ENCODE measurements at places on chromosomes 5 and 9. TPM values are rescaled to one million over a fixed set of nuclear protein-coding genes. Genes with fewer than 3 reads are reported as not detected.
A peak's percentile ranks its signal among the peaks of the same experiment; 100 is the strongest.

- no peak for DNase-seq
Observed at GRCh38 chr5:150322202-150322601, 19.5 kb upstream of the ARSI start.

DNA sequence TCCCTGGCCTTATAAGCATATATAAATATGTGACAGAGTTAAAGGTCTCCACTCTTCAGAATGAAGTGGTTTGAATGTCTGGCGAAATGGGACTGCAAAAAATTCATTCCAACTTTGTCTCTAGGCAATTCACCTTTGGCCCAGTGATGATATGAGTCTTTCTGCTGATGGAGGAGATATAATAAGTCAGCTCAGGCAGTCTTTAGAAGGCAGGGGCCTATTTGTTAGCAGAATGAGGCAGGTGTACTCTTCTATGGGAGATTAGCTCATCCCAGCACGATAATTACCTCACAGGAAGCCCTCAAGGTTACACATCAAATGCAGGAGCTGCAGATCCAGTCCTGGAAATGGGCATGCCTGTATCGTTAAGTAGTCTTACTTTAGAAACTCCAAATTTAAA, 300.5 kb downstream of the NR2F1-AS1 start:
- DNase-seq: no peak

- no peak for DNase-seq
Observed at GRCh38 chr5:122366501-122366900, 54.5 kb downstream of the SNCAIP start.

GRCh38 chr9:91298311-91298710, 63.4 kb downstream of the AUH start:
- no peak for DNase-seq

GRCh38 chr9:94441796-94442195, 113.1 kb upstream of the PCAT7 start:
- no peak for DNase-seq

- no peak for DNase-seq
Observed at GRCh38 chr5:138141734-138142133, 2.5 kb upstream of the NME5 start.

DNA sequence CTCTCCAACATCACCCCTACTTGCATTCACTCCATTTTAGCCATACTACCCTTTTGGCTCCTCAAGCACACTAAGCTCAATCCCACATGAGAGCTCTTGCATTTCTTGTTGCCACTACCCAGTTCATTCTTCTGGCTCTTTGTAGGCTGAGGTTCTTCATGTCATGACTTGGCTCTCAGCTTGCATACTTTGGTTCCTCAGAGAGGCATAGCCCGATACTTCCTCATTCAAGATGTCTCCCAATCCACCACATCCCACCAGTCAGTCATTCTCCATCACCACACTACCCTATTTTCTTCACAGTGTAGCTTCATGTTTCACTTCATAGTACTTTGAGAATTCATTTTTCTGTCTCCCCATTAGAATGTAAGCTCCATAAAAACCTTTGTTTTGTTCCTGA, 116.7 kb downstream of the NR6A1 start:
- no peak for DNase-seq

DNA sequence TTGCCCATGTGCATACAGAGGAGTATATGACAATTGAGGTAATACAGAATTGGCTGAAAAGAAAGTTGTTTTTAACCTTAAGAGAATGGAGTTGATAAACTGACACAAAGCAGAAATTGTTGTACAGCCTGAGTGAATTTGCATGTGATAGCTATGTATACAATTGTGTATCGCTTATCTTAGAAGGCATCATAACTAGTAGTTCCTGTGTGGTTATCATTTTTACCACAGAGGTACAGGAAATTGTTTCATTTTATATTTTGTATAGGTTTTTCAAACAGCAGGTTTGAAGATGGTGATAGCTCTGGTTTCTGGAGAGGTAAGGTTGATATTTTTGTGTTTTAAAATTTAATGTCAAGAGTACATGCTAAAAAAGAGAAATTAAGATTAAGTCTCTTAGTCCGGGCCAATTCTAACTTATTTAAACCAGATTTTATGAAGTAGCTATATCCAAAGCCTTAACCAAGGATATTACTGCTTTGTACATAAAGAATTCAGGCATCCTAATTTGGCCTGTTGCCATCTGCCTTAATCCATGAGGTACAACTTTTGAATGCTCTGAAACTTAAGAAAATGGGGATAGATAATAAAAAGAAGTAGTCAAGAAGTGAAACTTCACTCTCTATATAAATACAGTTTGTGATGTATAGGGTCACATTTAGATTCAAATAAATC, 26.0 kb downstream of the DDX4 start:
- DNase-seq: no peak

GRCh38 chr9:90365666-90366065, 277.0 kb downstream of the DIRAS2 start:
- no peak for DNase-seq

DNA sequence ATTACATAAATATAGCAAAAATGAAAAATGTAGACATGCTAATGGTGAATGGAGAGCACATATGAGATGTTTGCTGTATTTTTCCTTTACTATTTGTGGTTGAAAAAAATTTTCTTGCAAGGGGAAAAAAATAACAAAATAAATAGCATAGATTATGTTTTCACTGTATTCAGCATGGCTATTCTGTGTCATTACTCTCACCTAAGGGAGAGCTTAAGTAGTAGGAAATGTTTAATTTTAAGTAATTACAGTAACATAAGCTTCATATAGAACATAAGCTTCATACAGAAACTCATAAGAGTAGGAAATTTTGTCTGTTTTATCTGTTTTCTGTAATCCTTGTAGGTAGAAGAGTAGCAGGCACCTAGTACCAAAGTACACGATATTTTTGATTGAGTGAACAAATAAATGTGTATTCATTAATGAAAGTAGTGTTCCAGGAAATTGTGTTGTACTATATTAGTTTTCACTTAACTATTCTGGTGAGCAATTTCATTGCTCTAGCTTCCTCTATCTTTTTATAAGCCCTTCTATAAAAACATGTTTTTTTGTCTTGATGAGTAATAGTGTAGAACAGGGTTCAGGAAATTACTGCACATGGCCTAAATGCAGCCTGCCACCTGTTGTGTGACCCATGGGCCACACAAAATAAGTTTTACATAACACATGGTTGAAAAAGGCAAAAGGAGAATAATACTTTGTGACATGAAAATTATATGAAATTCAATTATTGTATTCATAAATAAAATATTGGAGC, 1025.0 kb upstream of the CDH10 start:
- no peak for DNase-seq

DNA sequence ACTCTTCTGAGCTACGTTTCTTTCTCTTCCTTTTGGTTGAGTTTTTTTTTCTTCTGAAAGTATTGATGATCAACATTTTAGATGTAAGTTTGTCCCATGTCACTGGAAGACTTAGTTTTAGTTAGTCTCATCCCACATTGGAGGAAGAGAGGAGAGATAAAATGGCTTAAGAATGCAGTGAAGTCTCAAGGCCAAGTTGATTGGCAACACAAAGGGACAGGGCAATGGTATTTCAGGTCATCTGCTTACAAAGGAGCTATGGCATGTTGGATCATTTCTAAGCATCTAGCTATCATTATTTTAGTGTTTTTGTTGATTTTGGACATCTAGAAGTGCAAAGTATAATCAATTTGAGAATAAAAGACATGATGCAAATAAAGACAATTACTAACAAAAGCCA, 58.6 kb downstream of the CDKN2A start:
- no peak for DNase-seq

DNA sequence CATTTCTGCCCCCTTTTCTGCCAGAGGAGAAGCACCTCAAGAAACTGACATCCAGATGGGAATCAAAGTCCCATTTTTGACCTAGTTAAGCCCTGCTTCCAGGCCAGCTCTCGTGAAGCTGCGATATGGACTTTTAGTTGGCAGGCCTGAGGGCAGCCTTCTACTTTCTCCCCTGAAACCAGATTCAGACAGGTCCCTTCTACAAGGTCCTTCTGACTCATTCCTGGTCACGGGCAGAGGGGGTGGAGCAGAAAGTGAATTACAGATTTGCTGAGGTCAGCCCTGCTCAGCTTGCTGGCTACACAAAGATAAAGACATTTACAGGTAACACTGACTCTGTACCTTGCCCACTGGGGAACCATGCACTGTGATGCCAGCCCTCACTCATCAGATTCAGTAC, 52.8 kb upstream of the TUT7 start:
- DNase-seq: peak; percentile 3

DNA sequence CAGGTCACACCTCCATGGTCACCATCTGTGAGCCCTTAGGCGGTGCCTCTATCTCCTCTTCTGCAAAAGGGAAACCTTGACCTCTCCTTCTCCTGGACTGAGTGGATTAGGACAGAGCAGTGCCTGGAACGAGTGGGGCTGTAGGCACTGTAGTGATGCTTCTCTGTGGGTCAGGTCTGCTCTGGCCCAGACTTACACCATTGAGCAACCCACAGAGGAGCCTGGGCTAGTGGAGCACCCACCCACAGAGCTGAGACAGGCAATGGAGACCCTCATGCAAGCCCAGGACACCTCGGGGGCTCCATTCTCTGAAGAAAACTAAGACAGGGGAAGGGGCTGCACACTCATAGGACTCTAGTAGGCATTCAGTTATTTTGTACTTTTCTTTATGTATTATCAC, 400.6 kb downstream of the GADD45G start:
- DNase-seq: no peak

DNA sequence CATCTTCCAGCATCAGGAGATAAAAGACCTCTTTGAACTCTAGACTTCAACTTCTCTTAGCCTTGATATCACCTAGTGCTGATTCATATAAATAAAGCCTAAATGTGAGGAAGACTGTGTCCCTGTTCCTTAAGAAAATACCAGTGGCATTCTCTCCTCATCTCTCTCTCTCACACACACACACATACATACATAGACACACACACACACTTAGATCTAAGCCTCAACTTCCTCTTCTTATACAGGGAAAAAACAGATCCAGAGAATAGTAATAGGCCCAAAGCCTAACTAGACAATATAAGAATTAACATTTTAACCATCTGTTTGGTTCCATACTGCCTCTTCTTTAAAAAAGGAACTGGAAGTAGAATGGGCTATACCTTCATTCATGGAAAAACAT, 195.3 kb upstream of the NR4A3 start:
- no peak for DNase-seq

DNA sequence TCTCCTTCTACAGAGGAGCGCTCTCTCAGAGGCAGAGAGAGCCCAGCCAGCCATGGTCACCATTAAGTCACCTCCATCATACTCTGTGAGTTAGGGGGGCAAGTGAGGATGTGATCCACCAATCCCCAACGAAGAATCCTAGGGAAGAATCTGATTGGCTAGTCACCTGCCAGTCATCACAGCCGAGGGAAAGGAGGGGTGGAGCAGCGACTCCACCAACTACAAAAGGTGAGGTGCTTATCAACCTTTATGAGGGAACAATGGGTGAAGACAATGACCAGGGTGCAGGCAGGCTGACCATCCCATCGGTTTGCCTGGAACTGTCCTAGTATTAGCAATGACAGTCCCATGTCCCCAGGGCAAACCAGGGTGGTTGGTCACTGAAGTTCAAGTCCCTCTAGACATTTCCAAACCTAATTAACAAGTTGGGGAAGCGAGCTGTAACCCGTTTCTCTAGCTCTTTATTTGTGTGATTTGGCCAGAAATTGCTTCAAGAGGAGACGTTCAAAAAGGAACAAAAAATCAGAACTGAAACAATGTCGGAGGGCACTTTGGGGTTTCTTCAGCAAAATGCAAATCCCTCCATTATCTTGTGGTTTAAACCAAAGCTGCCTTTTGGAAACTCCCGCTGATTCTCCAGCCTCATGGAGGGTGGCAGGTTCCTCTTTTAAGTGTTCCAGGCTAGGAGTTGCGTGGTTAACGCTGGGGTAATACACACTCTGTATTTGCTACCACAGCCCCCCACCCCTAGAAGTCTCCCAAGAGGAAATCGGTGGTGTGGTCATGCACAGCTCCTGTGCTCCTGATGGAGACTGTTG, 18.8 kb upstream of the FCN1 start:
- DNase-seq: peak; percentile 55

GRCh38 chr9:34145165-34145564, 18.7 kb upstream of the DCAF12 start:
- DNase-seq: no peak

GRCh38 chr9:93682155-93682968, 106.0 kb downstream of the PHF2 start:
- DNase-seq: peak; percentile 79

- no peak for DNase-seq
Observed at GRCh38 chr9:71783120-71783523, 14.8 kb upstream of the CEMIP2 start.

The NRG2 gene
- total RNA-seq: not detected

The CTSV gene
- not detected for total RNA-seq

The ORM2 gene
- 0.98 TPM for total RNA-seq

The CCL27 gene
- not detected for total RNA-seq

The PAM gene
- 1.9 TPM for total RNA-seq

The GRM6 gene
- not detected for total RNA-seq

The PCDHGA1 gene
- total RNA-seq: 0.20 TPM

The DNM1 gene
- total RNA-seq: 20.7 TPM

The BARX1 gene
- total RNA-seq: not detected

The SHOC1 gene
- not detected for total RNA-seq

The SLC6A7 gene
- not detected for total RNA-seq

The CER1 gene
- total RNA-seq: not detected

Measured in K562 (cell line).